Hindlimb muscle (tissue), 1 donor: ENCODE measurements at places on chromosomes 11 and 22. TPM values are rescaled to one million over a fixed set of nuclear protein-coding genes. Genes with fewer than 3 reads are reported as not detected.

DNA sequence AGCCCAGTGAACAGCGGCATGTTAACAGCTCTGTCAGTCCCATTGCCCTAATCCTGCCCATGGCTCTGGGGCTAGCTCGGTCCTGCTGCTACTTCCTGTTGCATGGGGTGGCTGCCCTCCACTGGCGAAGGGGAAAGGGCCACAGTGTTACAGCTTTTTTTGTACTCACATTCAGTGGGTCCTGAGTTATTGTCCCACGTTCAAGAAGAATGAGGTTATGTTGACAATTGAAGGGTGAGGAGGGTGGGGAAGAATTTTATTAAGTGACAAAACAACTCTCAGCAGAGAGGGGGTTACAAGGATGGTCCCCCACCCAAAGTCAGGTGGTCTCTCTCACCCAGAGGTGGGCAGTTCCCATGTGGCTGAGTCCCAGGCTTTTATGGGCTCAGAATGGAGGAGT lies 17.7 kb upstream of the MS4A7 start:
- no peak for DNase-seq

Gene SLC1A2
- polyA plus RNA-seq, result 0.43 TPM

Gene MRGPRX4
- not detected for polyA plus RNA-seq

Gene YPEL4
- 1.9 TPM for polyA plus RNA-seq

DNA sequence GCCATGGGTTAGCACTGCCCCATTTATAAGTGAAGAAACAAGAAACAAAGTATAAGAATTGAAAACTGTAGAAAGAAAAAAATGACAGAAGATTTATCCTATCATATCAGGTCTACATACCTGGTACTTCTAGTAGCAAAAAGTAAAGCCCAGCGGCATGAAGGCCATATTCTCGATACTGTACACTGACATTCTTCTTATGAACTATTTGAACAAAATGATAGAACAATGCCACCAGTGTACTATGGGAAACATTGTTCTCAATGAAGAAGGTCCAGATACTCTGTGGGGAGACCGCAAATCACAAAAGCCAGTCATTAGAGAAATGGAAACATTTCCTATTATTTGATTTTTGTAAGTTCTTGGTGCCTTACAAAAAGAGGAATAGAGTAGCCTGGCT lies 7.0 kb downstream of the NCAPD3 start:
- DNase-seq, result no peak

Gene KCNK7
- 1.8 TPM for polyA plus RNA-seq

GRCh38 chr11:43130616-43131015 lies 181.2 kb upstream of the API5 start:
- peak; percentile 29 for DNase-seq

DNA sequence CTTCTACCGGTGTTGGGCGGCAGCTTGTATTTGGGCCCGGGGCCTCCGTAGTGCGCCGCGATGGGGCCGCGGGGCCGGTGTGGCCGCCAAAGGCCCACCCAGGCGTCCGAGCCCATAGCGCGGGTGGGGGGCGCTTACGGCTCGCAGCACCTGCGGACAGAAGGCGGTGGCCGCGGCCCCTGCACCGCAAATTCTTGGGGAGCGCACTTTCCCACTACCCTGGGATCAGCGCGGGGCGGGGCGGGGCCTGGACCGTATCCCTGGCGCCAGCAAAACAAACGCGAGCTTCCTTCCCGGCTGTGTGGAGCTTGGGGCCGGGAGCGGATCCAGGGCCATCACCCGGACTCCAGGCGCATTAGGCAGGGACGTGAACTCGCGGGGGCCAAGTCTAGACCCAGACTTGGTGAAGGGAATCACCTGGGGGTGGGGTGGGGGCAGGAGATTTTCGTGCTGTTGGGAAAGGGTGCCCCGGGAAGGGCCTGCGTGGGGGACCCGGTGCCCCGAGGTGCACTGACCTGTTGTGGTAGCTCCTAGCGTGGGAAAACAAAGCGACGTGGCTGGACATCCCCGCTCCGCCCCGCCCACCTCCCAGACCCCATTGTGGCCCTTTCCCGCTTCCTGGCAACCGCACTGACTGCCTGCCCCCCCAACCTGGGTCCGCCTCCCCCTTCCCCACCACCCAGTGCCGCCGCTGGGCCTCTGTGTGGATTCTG lies 2.3 kb upstream of the TYMP start:
- peak; percentile 63 for DNase-seq

Gene TNNT3
- 8,959 TPM for polyA plus RNA-seq

Gene OR8G1
- polyA plus RNA-seq, result not detected

Gene TTC28
- polyA plus RNA-seq, result 30.7 TPM

DNA sequence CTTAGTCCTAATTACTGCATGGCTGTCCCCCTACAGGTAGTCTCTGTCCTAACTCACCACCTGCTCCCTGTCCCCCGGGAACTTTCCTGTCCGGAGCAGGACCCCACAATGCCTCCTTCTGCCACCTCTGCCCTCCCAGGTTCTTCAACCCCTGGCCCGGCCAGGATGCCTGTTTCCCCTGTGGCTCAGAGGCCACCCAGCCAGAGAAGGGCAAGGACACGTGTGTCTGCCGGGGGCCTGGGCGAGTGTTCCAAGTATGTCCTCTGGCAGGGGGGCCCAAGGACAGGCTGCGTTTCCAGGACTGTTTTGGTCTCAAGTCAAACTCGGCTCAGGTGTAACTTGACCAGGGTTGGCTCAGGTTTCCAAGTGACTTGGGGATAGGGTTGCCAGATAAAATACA lies 63.8 kb downstream of the BTG4 start:
- no peak for DNase-seq

Gene PRRG4
- 0.36 TPM for polyA plus RNA-seq

DNA sequence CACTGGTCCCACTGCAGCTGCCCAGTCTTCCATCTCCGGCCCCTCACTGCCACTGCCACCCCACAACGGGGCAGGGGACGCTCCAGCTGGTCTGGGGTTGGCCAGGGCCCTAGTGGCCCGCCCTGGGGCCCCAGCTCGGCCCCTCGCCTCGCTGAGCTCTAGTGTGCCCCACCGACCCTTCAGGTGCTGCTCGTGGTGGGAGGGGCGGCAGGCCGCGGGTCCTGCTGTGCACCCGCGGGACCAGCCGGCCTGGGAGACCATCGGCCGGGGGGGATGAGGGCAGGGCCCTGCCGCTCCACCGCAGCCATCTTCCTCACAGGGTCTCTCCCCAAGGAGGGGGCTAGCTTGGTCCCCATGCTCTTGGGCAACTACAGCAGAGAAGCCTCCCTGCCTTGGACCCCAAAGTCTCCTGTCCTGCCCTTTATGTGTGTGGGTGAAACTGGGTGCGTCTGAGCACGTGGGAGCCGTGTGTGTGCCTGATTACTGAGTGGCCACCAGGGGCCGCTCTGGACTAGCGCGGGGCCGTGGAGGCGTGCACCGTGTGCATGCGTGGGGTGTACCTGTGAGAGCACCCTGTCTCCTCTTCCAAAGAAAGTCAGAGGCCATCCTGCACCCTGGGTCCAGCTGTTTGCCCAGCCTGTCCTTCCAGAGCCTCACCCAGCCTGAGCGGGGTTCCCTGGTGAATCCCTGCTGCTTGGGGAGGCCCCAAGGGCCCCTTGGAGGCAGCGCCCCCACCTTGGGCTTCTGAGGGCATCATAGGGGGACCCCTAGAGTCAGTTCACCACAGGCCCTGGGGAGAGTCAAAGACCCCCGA lies 6.0 kb upstream of the ACR start:
- no peak for DNase-seq

GRCh38 chr11:81979448-81979847 lies 754.2 kb downstream of the FAM181B start:
- DNase-seq, result no peak

Gene PRR14L
- polyA plus RNA-seq, result 19.5 TPM

Gene HIRA
- polyA plus RNA-seq, result 20.2 TPM

GRCh38 chr11:61129639-61130523 lies 27.6 kb downstream of the CD5 start:
- peak; percentile 86 for DNase-seq

DNA sequence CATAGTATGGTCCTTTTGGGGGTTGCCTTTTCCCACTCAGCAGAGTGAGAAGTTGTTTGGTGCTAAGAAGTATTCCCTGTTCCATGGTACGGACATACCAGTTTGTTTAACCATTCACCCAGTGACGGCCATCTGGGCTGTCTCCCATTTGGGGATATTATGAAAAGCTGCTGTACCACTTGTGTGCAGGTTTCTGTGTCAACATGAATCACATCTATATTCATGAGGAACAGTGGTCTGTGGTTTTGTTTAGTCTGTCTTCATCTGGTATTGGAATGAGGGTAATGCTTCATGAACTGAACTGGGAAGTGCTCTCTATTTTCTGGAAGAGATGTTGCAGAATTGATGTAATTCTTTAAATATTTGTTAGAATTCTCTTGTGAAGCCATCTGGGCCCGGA lies 89.5 kb downstream of the TRMU start:
- no peak for DNase-seq

Gene MOV10L1
- polyA plus RNA-seq, result 0.58 TPM

GRCh38 chr11:132535830-132536229 lies 996.5 kb downstream of the OPCML start:
- no peak for DNase-seq

- no peak for DNase-seq
Observed at GRCh38 chr11:76654980-76655379, 15.6 kb downstream of the LRRC32 start.

Gene APOBEC3C
- 6.8 TPM for polyA plus RNA-seq

GRCh38 chr11:26937386-26937785 lies 56.5 kb upstream of the FIBIN start:
- peak; percentile 49 for DNase-seq

- DNase-seq, result no peak
Observed at GRCh38 chr11:69996451-69996850, 81.7 kb upstream of the ANO1 start.

Gene MPPED1
- 0.32 TPM for polyA plus RNA-seq

Gene OR5AN1
- not detected for polyA plus RNA-seq

GRCh38 chr11:111372538-111372937 lies 6.5 kb downstream of the POU2AF1 start:
- no peak for DNase-seq

- DNase-seq, result no peak
Observed at GRCh38 chr11:66728693-66729385, at the start of gene SPTBN2. SPTBN2 (minus strand) TSS chr11:66729216; CDS start chr11:66721240, 7,976 bp downstream.

Gene PHF21A
- 37.4 TPM for polyA plus RNA-seq
